ENCODE measurements at places on chromosomes 2 and 18. TPM values are rescaled to one million over a fixed set of nuclear protein-coding genes. Genes with fewer than 3 reads are reported as not detected.

The ATOH8 gene
- not detected for total RNA-seq

DNA sequence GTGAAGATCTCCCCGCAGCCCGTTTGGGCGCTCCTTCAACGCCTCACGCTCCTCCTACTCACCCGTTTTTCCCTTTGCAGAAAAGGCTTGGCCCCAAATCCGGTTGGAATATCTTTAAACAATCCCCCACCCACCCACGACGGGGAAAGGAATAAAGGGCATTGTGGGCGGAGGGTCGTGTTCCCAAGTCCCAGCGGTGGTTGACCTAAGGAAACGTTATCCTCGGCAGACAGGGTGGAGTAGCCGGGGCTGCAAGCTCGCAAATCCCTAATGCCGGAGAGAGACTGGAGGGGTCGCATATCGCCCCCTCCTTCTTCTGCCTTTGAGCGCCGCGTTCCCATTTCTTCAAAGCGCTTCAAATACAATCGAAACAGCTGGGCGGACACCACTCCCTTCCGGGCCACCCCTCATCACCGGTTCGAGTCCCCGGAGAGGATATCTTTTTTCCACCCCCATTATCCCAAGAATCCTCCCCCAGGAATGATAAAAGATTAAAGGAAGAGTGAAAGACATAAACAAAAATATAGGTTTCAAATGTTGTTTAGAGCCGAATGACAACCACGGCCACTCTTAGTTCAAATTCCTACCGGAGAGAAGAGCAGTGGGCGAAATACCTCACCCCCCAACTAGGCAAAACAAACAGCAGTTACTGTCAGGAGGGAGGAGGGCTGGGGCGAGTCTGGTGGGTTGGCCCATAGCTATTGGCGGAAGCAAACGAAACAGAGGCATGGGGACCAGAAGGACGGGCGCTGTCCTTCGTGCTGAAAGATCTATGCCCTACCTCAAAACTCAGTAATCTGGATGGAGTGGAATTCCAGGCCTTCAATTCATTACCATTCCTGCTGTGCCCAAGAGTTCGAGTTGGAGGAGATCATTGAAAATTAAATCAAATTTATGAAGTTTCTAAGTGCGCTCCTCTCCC, 2.8 kb upstream of the GAD1 start:
- H3K4me1 ChIP-seq = peaks cover 25% of the 10 kb centered on the region
- no peak for DNase-seq
- H3K4me3 ChIP-seq = peak overlapping the region; percentile 66
- peak overlapping the region; percentile 90 for H3K27ac ChIP-seq
- peaks cover 7% of the 10 kb centered on the region for H3K36me3 ChIP-seq
- H3K27me3 ChIP-seq = peaks cover 69% of the 10 kb centered on the region

GRCh38 chr18:63141778-63142176, 177.8 kb downstream of the BCL2 start:
- no peak for DNase-seq
- H3K27me3 ChIP-seq = no peaks in the 10 kb centered on the region
- peaks cover 72% of the 10 kb centered on the region for H3K4me1 ChIP-seq
- peak overlapping the region; percentile 39 for H3K4me3 ChIP-seq
- H3K36me3 ChIP-seq = peaks cover 14% of the 10 kb centered on the region

DNA sequence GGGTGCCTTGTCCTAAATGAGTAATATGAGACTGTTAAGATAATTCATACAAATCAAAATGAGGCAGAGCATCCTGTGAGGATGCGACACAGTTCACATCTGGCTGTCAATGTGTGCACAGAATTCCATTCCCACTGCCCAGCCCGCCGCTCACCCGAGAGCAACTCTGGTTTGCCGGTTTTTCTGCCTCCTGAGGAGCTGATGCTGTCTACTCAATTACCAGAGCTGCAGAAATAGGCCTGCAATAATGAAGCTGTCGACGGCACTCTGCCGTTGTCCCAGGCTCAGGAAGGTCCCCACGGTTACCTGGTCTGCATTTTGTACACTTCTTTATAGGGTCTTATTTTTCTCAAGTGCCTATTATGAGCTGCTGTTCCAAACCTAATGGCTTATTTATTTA, 55.7 kb upstream of the LYPD1 start:
- H3K27ac ChIP-seq = no peak overlapping the region
- H3K27me3 ChIP-seq = no peaks in the 10 kb centered on the region
- DNase-seq = no peak
- no peaks in the 10 kb centered on the region for H3K4me1 ChIP-seq
- H3K36me3 ChIP-seq = no peaks in the 10 kb centered on the region

- H3K36me3 ChIP-seq = no peaks in the 10 kb centered on the region
- H3K27ac ChIP-seq = no peak overlapping the region
- no peaks in the 10 kb centered on the region for H3K4me1 ChIP-seq
- H3K4me3 ChIP-seq = no peak overlapping the region
Observed at GRCh38 chr2:72034353-72035095, 113.1 kb downstream of the CYP26B1 start.

DNA sequence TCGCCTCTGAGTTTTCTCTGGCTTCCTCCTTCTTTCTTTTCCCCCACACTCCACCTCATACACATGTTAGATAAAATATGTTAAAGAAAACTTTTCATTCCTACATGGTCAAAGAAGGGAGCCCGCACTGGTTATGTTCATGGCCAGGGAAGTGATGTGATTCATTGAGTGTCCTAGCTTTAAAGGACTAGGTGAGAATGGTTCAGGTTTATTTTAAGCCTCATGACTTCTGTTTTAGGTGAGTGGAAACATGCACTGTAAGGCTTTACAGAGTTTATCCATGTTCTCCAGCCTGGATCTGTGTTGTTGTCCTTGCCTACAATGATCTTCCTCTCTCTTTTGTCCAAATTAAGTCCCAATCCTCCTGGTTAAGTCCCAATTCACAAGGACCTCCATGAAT, 56.5 kb downstream of the RASGRP3 start:
- no peaks in the 10 kb centered on the region for H3K27me3 ChIP-seq
- no peak for DNase-seq
- no peak overlapping the region for H3K27ac ChIP-seq
- peaks cover 3% of the 10 kb centered on the region for H3K4me1 ChIP-seq
- peaks cover 4% of the 10 kb centered on the region for H3K36me3 ChIP-seq

All from T-helper 17 cell (primary cell).